ENCODE measurements at places on chromosomes 11 and 22. TPM values are rescaled to one million over a fixed set of nuclear protein-coding genes. Genes with fewer than 3 reads are reported as not detected.

Gene OLFML1
- total RNA-seq, result 0.33 TPM

Gene BTG4
- not detected for total RNA-seq

Gene PRR33
- not detected for total RNA-seq

Gene NAALAD2
- 30.9 TPM for total RNA-seq

Gene MPZL2
- 1.0 TPM for total RNA-seq

Gene RFPL1
- total RNA-seq, result not detected

Gene AAMDC
- total RNA-seq, result 24.7 TPM

DNA sequence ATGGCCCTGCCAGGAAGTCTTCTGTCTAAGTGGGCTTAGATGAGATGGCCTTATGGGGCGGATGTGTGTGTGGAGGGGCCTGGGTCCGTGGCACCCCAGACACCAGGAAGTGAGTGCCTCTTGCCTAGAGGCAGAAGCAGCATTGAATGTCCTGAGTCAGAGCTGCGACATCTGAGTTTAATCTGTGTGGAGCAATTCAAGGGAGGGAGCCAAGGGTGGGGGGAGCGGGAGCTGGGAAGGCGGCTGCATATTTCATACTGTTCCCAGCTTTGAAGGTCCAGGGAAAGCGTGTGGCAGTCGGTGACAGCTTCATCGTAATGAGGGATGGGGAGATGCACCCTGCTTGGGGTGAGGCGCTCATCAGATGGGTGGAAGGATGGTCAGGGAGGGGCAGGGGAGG lies 73.5 kb upstream of the THY1 start:
- no peak overlapping the region for H3K4me3 ChIP-seq
- H3K27ac ChIP-seq, result no peak overlapping the region
- H3K36me3 ChIP-seq, result no peaks in the 10 kb centered on the region

DNA sequence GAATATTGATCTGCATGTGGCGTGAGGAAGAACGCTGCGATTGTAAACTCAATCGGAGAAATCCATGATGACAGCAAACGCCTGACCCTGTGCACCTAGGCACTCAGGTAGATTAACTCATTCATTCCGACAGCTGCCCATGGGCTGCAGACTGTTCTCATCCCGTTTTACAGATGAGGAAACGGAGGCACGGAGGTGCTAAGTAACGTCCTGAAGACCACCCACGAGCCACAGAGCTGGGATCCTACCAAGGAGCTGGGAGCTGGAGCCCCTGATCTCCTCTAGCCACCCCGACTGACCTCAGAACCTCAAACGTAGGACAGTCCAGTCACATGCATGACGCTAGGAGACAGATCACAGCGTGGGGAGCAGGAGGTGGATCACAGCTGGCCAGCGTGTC lies 1092.7 kb downstream of the BRD1 start:
- peaks cover 5% of the 10 kb centered on the region for H3K27me3 ChIP-seq
- H3K4me3 ChIP-seq, result no peak overlapping the region
- DNase-seq, result no peak
- H3K36me3 ChIP-seq, result no peaks in the 10 kb centered on the region
- H3K27ac ChIP-seq, result no peak overlapping the region

DNA sequence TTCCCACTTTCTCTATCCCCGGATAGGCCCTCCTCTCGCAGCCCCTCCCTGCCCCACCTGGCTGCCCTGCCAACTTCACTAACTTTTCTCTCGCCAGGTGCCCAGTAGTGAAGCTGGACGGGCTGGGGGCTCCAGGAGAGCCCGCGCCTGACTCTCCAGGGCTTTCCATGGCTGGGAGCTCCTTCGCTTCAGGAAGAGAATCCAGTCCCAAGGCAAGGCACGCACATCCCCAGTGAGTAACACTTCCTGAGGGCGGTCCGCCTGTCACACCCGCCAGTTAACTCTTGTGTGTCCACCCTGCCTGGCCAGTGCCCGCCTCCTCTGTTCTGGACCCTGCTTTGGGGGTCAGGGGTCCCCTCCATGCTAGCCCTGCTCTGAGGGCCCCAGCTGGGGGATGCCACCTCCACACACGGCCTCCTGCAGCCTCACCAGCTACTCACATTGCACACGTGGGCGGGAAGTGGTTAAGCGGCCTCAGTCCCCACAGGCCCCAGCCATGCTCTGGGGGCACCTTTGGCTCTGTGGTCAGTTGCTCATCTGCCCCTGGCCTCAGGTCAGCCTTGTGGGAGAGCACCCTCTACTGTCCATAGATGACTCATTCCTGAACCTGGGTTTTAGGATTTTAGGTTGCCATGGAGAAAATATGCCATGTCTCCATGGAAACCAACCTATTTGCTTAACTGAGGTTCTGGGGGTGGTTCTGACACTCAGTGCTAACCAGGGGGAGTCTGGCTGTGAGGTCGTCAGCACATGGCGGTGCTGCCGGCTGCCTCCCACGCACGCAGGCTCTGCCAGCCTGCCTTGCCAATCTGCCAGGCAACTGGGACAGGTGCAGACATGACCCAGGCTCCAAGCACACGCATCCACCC lies at the start of gene RIN1:
Gene RIN1, minus strand, starts transcription at position 201 of the 869 bp plus-strand sequence. Its CDS starts 32 bp downstream, at position 169.
- H3K4me1 ChIP-seq, result peaks cover 7% of the 10 kb centered on the region
- peak within 1 kb of the TSS; percentile 87 for H3K4me3 ChIP-seq
- peak; percentile 60 for DNase-seq
- peaks cover 8% of the 10 kb centered on the region for H3K36me3 ChIP-seq

DNA sequence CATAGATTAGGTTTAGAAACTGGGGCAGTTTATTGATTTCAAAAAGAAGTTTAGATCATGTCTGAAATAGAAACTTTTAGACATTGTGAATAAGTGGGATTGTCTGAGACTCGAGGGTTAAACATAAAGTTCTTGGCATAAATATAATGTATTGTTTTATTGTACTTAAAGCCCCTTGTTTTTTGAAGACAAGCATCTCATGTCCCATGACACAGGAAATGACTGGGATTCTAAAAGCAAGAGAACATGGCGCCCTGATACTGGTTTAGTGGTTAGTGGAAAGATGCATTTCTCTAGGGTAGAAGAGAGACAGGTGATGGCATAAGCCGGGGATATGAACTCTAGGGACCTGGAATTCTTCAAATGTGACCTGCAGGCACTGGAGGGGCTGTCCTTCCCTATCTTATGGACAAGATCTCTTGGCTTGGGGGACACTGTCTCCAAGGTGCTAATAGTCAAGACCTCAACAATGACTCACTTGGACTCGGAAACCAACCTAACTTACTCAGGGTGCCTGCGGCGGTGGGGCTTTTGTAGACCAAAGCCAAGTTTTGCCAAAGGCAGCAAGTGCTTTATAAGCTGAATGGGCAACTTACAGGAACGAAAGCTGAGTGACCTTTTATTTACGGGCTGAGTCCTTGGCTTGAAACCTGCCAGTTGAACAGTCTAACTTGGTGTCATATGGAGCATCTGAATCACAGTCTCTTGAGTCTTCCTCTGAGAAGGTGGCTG lies 48.2 kb downstream of the UBASH3B start:
- H3K4me3 ChIP-seq, result no peak overlapping the region
- no peaks in the 10 kb centered on the region for H3K36me3 ChIP-seq

- no peak for DNase-seq
- peaks cover 20% of the 10 kb centered on the region for H3K4me1 ChIP-seq
- H3K27ac ChIP-seq, result peak overlapping the region; percentile 84
- no peaks in the 10 kb centered on the region for H3K36me3 ChIP-seq
- H3K27me3 ChIP-seq, result no peaks in the 10 kb centered on the region
- H3K4me3 ChIP-seq, result no peak overlapping the region
Observed at GRCh38 chr11:19091366-19091765, 25.6 kb upstream of the ZDHHC13 start.

GRCh38 chr11:38130514-38130913 lies 1532.5 kb upstream of the RAG2 start:
- H3K4me1 ChIP-seq, result no peaks in the 10 kb centered on the region
- DNase-seq, result no peak
- no peaks in the 10 kb centered on the region for H3K27me3 ChIP-seq
- H3K4me3 ChIP-seq, result no peak overlapping the region

DNA sequence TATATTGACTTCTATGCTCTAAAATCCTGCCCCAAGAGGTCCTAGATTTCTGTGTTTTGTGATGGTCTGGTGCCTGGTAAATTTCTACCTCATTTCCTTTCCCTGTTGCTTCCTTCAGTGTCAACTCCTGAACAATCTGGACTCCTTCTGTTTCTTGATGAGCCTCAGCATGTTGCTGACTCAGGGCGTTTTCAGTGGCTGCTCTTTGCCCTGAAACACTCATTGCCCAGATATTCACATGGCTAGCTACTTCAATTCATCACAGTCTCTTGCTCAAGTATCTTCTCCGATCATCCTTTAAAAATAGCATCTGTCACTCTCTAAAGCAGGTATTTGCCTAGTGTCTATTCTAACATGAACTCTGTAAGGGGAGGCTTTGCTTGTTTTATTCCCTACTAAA lies 526.3 kb upstream of the RAG2 start:
- no peak overlapping the region for H3K27ac ChIP-seq
- H3K36me3 ChIP-seq, result no peaks in the 10 kb centered on the region
- DNase-seq, result no peak
- no peaks in the 10 kb centered on the region for H3K4me1 ChIP-seq

DNA sequence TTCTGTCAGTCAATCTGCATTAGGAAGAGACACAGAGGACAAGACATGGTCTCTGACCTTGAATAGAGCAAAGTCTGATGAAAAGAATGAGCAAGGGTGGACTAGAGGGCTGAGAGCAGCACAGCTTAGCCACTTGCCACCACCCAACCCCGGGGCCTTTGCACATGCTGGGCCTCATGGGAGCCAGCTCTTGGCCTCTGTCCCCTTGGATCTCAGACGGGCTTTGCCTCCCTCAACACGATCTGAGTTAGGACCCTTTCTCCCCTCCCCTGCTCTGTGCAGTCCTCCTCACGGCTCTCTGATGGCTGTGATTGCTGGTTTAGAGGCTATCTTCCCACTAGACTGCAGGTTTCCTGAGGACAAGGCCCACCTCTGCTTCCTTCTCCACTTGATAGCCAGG lies 131.6 kb upstream of the B3GAT1 start:
- no peak for DNase-seq
- H3K27me3 ChIP-seq, result peaks cover 8% of the 10 kb centered on the region
- H3K27ac ChIP-seq, result no peak overlapping the region
- no peaks in the 10 kb centered on the region for H3K36me3 ChIP-seq
- no peak overlapping the region for H3K4me3 ChIP-seq

- no peak overlapping the region for H3K4me3 ChIP-seq
- H3K4me1 ChIP-seq, result peaks cover 3% of the 10 kb centered on the region
- H3K27ac ChIP-seq, result no peak overlapping the region
- H3K36me3 ChIP-seq, result no peaks in the 10 kb centered on the region
Observed at GRCh38 chr22:49553518-49554295, 274.0 kb downstream of the BRD1 start.

DNA sequence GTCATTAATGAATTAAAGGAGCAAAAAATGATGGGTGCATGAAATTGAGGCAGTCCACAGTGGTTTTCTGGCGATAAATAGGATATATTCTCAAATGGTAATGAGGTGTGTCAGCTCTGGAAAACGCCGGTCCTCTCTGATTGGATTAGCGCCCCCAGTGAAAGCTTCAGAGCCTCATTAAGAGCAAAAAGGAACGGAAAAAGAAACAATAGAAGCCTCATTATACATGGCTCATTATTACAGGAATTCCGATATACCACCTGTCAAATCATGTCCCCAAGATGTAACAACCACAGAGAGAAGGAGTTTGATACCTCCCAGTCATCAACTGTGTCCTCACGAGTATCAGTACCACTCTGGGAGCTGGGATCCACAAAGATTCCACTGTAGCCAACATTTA lies 175.7 kb upstream of the PITPNB start:
- no peaks in the 10 kb centered on the region for H3K4me1 ChIP-seq
- peaks cover 27% of the 10 kb centered on the region for H3K36me3 ChIP-seq
- no peak for DNase-seq
- no peak overlapping the region for H3K4me3 ChIP-seq
- H3K27ac ChIP-seq, result no peak overlapping the region
- H3K27me3 ChIP-seq, result no peaks in the 10 kb centered on the region

- DNase-seq, result no peak
- no peak overlapping the region for H3K4me3 ChIP-seq
- no peak overlapping the region for H3K27ac ChIP-seq
- no peaks in the 10 kb centered on the region for H3K36me3 ChIP-seq
- H3K27me3 ChIP-seq, result peaks cover 15% of the 10 kb centered on the region
Observed at GRCh38 chr11:7520011-7520942, 6.5 kb downstream of the PPFIBP2 start.

- H3K4me3 ChIP-seq, result no peak overlapping the region
- peaks cover 8% of the 10 kb centered on the region for H3K4me1 ChIP-seq
- H3K36me3 ChIP-seq, result no peaks in the 10 kb centered on the region
- H3K27ac ChIP-seq, result no peak overlapping the region
- DNase-seq, result peak; percentile 1
Observed at GRCh38 chr11:76641905-76642304, 28.6 kb downstream of the LRRC32 start.

DNA sequence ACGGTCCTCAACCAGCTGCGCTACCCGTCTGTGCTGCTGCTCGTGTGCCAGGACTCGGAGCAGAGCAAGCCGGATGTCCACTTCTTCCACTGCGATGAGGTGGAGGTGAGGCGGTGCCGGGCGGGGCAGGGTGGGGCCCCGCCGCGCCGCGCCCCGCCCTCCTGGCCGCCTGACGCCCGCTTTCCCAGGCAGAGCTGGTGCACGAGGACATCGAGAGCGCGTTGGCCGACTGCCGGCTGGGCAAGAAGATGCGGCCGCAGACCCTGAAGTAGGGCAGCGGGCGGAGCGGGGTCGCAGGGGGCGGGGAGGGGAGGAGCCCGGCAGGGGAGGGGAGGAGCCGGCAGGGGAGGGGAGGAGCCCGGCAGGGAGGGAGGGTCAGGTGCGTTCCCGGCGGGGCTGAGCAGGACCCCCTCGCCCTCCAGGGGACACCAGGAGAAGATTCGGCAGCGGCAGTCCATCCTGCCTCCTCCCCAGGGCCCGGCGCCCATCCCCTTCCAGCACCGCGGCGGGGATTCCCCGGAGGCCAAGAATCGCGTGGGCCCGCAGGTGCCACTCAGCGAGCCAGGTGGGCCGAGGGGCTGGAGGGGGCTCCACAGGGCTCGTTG lies 14.7 kb downstream of the EPS8L2 start:
- H3K4me1 ChIP-seq, result no peaks in the 10 kb centered on the region
- peaks cover 13% of the 10 kb centered on the region for H3K27me3 ChIP-seq
- no peaks in the 10 kb centered on the region for H3K36me3 ChIP-seq
- no peak for DNase-seq

GRCh38 chr22:46723882-46724281 lies 14.2 kb downstream of the CERK start:
- no peak overlapping the region for H3K27ac ChIP-seq
- no peak for DNase-seq
- no peak overlapping the region for H3K4me3 ChIP-seq
- H3K27me3 ChIP-seq, result peaks cover 7% of the 10 kb centered on the region

DNA sequence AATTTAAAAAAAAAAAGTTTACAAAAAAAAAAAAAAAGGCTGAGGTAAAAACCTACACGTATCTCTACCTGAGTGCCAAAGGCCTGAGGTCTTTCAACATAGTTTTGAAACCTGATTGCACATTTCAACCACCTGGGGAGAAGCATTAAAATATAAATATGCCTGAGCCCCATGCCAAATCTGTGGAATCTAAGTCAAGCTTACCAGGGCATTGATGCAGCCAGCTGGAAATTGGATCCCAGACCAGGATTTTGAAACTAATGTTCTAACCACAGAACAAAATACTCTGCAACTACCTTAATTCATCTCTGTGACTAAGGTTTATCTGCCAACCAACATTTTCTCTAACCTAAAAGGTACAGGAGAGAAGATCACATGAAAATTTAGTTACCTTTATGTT lies 38.8 kb upstream of the CHRNA10 start:
- peaks cover 22% of the 10 kb centered on the region for H3K36me3 ChIP-seq
- no peak overlapping the region for H3K27ac ChIP-seq
- DNase-seq, result no peak
- no peak overlapping the region for H3K4me3 ChIP-seq
- H3K4me1 ChIP-seq, result no peaks in the 10 kb centered on the region

All from endothelial cell (in vitro differentiated cells).